Bronchial epithelial cell (primary cell): ENCODE measurements at places on chromosomes 6 and 20.

GRCh38 chr6:166907373-166907841 lies 48.9 kb downstream of the RNASET2 start:
- no peak for DNase-seq

DNA sequence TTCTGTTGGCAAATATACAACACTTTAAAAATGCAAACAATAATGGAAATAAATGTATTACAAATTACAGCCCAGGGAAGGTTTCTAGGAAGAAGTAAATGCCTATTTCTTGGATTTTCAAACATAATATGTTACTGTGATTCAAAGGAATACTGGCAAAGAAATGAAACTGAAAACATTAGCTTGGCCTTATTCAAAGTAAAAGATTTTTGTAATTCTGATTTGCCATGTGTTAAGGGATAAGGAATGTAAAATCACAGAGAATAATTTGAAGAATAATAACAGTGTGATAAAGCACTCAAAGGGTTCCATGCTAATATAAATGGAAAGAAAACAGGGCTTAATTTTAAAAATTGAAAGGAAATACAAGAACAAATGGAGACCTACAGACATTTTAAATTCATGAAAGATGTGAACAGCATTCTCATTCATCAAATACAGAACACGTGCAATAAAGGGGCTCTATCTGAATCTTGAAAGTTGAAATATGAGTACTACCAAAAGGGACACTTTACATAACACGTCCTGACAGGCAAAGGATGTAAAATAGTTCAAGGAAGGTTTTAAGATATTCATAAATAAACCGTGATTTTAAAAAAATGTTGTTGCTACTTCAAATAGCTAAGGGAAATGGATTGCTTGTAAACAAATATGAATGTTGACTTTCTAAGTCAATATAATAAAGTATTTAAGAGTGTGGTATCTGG lies 138.1 kb downstream of the RFPL4B start:
- no peak for DNase-seq

DNA sequence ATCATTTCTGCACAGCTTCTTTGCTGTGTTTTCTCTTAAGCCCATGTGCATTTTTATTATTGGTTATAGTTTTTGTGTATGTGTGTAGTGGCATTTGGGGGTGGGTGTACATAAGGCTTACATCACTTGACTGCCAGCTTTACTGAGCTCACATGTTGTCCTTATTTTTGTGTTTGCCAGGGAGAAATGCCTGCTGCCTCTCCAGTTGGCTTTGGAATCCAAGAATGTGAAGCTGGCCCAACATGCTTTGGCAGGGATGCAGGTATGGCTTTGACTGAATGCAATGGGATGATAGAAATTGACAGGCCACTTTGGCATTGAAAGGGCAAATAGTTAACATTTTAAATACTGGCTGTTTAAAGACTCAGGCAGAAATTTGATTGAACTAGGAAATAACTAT lies 11.4 kb downstream of the PBOV1 start:
- no peak for DNase-seq

DNA sequence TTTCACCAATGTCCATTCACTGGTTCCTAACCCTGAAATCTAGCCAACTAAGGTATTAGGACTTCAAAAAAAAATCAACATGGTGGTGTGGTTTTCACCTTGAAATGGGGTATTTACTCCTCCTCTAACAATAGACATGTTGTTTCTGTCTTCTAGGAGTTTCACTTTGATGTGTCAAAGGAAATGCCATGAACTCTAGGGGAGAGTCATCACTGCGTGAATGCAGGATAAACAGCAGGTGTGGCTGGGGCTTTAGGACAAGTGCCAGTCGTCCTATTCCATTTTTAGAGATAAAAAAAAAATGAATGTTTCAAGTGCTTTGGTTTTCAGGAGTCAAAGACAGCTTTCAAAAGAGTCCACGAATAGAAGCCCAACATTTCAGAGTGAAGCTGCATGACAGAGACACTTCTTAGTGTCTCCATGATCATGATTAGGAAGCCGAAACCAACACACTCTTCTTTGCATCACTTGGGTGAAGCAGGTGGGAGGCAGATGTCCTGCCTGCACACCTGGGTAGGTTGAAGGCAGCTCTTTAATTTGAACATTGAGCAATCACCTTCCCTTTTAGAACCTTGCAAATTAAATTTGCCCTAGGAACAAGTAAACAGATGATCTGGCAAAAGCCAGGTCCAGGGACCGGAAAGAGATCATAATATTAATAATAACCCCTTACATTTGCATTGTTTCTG lies 328.5 kb upstream of the PRDM1 start:
- DNase-seq, result peak; percentile 81

GRCh38 chr6:15842727-15843117 lies 179.9 kb upstream of the DTNBP1 start:
- DNase-seq, result no peak

GRCh38 chr20:37426978-37427377 lies 81.0 kb downstream of the SRC start:
- DNase-seq, result no peak

DNA sequence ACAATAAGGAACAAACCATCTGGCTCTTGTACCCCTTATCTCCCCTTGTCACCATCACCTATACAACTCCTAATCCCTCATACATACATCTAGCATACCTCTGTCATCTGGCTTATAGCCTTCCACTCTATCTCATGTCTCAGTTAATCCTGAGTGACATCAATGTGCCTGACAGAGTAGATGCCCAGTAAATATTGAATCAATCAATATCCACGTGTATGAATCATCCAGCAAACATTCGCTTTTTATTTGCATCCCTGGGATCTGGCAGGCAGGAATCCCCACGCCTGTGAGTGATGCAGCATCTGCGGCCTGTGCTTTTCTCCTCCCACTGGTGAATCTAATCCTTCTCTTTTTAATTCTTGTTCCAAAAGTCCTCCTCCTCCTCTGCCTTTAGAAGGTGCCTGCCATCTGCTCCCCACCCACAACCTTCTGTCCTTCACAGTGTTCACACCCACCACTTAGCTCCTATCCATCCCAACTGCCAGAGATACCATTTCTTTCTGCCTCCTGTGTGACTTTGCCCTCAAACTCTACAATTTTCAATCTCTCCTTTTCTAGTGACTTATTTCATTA lies 37.6 kb downstream of the ZNF391 start:
- DNase-seq, result peak; percentile 4

GRCh38 chr20:10713161-10713560 lies 39.4 kb upstream of the JAG1 start:
- DNase-seq, result no peak

GRCh38 chr20:19807191-19807945 lies 49.3 kb downstream of the RIN2 start:
- DNase-seq, result peak; percentile 38

GRCh38 chr20:51402201-51402600 lies 140.3 kb downstream of the NFATC2 start:
- DNase-seq, result no peak

DNA sequence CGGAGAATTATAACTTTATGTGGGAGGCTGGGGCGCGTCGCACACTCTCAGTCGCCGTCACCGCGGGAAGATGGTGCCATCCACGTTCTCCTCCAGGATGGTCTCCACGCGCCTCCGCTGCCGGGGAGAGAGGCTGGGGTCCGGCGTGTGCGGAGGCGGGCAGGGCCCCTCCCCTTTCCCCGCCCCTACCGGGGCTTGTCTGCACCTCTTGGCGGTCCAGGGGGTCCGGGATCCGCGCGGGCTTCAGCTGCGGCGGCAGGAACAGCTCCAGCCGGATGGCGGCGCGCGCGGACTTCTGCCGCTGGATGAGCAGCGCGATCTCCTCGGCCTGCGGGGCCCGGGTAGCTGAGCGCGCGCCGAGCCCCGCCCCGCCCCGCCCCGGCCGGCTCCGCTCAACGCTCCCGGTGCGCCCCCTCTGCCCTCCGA lies 807 bp downstream of the LKAAEAR1 start:
- peak; percentile 29 for DNase-seq

- peak; percentile 88 for DNase-seq
These were observed 15.0 kb upstream of the TFAP2A start for GRCh38 chr6:10429638-10430427.

- no peak for DNase-seq
These were observed 59.8 kb downstream of the LAMP5 start for GRCh38 chr20:9574181-9574580.

- DNase-seq, result no peak
These were observed 17.2 kb downstream of the SNX14 start for GRCh38 chr6:85576476-85576875.

DNA sequence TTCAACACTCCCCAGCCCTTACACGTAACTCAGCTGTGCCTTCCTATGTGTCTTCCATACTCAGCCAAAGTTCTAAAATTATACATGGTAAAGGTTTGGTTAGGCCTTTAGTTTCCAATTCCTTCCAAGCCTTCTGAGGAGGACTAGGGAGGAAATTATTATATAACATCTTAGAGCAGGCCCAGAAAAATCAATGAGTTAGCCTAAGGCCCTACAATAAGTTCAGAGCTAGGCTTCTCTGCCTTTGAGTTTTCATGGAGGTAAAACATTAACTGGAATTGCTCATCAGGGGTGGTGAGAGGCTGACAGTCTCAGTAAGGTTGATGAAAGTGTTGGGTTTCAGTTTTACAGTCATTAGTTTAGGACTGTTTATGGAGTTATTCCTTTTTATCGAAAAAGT lies 286.0 kb downstream of the ADGB start:
- no peak for DNase-seq

DNA sequence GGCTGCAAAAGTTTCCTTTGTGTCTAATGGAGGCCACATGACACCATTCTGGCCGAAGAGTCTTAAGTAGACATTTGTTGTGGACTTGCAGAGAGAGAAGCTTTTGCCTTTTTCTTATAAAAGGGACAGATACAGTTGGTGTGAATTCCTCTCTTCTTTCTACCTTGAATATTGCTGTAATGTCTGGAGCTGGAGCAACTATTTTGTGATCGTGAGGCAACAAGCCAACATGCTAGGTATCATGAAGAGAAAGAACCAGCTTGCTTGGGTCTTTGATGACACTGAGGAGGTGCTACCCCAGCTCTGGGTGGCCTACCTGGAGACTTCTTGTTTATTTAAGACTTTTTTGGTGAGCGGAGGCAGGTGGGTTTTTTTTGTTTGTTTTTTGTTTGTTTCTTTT lies 16.3 kb upstream of the SYNJ2 start:
- DNase-seq, result no peak

DNA sequence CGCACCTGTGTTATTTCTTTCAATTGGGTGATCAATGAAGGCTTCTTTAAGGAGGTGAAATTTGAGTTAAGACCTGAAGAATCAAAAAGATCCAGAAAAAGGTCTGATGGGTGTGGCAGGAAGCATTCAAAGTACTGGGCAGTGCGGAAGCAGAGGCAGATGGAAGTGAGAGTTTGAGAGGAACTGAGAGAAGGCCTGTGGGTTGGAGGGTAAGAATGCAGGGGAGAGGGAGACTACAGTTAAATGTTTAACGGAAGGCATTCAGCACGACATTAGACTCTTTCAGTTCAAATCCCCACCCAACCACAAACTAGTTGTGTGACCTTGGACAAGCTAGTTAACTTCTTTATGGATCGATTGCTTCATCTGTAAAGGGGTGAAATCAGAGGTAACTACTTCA lies 50.5 kb upstream of the GCM1 start:
- no peak for DNase-seq

- DNase-seq, result no peak
These were observed 709.8 kb downstream of the EPM2A start for GRCh38 chr6:145025488-145025887.

- no peak for DNase-seq
These were observed 68.2 kb downstream of the KHDC1L start for GRCh38 chr6:73156793-73157767.

GRCh38 chr6:31821301-31822035 lies 6.1 kb upstream of the HSPA1B start:
- no peak for DNase-seq

GRCh38 chr6:154822947-154823558 lies 89.8 kb downstream of the SCAF8 start:
- DNase-seq, result no peak

DNA sequence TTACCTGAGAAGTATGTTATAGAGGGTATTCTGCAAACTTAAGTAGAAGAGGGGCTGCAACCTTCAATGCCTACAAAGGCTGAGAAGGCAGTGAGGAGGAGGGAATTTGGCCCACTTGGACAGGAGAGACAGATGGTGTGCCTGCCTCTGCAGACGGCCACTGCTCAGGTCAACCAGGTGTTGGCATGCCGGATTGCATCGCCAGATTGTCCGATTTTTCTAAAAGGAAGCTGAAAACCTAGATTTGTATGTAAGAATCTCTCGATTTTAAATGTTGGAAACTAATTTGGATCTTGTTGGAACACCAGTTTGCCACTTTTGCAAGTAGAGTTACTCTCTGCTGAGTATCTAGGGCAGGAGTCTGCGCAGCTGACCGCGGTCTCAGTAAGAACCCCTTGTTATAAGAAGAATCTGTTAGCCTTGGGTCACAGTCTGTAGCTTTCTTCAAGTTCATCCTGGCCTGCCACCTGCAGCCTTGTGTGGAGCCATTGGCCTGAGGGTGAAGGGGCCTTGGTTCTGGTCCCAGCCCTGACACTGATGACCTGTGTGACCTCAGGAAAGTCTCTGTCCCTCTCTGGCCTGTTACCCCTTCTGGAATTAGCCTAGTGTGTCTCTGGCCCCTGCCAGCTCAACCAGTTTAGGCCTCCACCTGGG lies 54.4 kb downstream of the TGM2 start:
- no peak for DNase-seq

GRCh38 chr20:16444057-16444777 lies 129.0 kb downstream of the KIF16B start:
- no peak for DNase-seq

DNA sequence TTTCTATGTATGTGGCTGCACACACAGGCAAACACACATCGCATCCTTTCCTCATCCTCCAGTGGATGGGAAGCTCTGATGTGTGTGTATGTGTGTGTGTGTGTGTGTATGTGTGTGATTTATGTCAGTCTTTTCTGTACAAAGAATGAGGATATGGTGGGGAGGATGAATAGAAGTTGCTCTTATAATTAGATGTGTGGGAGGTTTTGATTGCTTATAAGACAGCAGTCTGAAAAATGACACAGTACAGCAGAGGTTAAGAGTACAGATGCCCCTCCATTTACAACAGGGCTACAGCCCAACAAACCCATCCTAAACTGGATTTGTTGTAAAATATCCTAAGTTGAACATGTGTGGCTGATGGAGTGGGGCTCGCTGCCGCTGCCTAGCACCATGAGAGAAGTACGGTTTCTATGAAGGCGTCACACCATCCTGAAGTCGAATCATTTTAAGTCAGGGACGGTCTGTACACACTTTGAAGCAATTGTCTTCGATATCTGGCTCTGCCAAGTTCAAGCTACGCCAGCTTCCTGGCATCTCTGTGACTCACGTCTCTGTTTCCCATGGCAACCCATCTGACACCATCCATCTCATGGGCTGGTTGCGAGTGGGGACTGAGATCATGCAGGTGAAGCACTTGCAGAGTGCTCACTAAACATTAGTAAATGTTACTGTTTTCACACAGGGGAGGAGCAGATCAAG lies 252.6 kb downstream of the MYLK4 start:
- peak; percentile 90 for DNase-seq

GRCh38 chr20:63846128-63846771 lies 15.0 kb upstream of the ABHD16B start:
- DNase-seq, result no peak

GRCh38 chr6:149108038-149108748 lies 209.3 kb upstream of the TAB2 start:
- DNase-seq, result no peak

- DNase-seq, result no peak
These were observed 490.4 kb downstream of the FRK start for GRCh38 chr6:115570331-115570730.

GRCh38 chr6:110934381-110934898 lies 24.1 kb upstream of the GTF3C6 start:
- no peak for DNase-seq
